ENCODE measurements at places on chromosomes 5 and 9. TPM values are rescaled to one million over a fixed set of nuclear protein-coding genes. Genes with fewer than 3 reads are reported as not detected.

CLIC3 gene
- 0.33 TPM for total RNA-seq

FOXD1 gene
- not detected for total RNA-seq

TPPP gene
- total RNA-seq: 0.61 TPM

ADAMTS2 gene
- total RNA-seq: 12.4 TPM

ZNF169 gene
- 1.9 TPM for total RNA-seq

CDH10 gene
- total RNA-seq: 0.09 TPM

LCN1 gene
- total RNA-seq: not detected

GAS1 gene
- 7.4 TPM for total RNA-seq

LCN15 gene
- not detected for total RNA-seq

GLDC gene
- 55.9 TPM for total RNA-seq
